ENCODE measurements at places on chromosomes 16 and 17.

DNA sequence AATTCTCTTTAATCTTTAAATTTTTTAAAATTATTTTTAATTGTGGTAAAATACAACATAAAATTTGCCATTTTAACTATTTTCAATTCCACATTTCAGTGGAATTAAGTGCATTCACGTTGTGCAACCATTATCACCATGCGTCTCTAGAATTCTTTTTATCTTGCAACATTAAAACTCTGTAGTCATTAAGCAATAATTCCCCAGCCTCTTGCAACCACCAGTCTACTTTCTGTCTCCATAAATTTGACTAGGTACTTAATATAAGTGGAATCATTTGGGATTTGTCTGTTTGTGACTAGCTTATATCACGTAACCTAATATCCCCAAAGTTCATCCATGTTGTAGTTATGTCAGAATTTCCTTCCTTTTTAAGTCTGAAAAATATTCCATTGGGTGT lies 79.1 kb downstream of the TAOK1 start:
- DNase-seq = no peak

DNA sequence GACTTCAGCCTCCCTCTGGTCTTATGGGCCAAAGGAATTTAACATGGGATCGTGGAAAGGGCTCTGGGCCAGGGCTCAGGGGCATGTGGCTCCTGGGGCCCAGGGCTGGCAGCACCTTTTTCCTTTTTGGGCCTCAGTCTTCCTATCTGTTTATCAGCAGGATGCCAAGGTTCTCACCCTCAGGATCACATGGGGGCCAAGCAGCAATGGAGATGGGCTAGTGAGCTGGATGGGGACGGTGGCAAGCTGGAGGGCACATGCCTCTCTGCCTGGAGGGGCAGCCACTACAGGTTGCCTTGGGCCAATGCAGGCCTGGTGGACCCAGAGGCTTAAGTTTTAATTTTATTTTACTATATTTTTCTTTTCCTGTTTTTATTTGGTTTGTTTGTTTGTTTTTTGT lies 95.4 kb downstream of the CYLD start:
- no peak for DNase-seq

DNA sequence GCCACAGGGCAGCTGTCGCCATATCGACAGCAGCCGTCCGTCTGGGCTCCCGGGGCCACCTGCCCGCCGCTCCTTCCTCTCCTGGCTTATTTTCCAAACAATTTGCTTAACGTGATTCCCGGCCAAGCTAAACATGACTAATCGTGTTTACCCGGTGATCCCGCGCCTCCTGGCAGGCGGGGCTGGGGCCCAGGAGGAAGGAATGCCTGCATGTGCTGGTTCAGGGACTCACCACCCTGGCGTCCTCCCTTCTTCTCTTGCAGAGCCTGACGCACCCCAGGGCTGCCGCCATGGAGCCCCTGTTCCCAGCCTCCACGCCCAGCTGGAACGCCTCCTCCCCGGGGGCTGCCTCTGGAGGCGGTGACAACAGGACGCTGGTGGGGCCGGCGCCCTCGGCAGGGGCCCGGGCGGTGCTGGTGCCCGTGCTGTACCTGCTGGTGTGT lies 6.1 kb downstream of the SSTR5 start:
- no peak for DNase-seq

DNA sequence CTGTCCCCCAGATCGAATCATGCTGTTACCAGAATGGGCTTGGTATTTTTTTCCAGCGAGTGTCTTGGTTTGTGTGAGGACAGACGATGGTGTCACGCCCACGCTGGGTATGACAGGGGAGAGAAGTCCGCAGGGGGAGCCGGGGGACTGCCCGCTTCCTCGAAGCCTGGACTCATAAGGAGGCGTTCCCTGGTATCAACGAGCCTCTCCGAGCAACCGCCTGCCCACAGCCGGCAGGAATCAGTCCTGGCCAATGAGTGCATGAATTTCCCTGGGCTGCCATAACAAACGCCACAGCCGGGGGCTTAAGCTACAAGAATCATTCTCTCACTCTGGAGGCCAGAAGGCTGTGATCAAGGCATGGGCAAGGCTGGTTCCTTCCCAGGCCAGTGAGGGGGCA lies 26.1 kb upstream of the JPH3 start:
- DNase-seq = no peak

DNA sequence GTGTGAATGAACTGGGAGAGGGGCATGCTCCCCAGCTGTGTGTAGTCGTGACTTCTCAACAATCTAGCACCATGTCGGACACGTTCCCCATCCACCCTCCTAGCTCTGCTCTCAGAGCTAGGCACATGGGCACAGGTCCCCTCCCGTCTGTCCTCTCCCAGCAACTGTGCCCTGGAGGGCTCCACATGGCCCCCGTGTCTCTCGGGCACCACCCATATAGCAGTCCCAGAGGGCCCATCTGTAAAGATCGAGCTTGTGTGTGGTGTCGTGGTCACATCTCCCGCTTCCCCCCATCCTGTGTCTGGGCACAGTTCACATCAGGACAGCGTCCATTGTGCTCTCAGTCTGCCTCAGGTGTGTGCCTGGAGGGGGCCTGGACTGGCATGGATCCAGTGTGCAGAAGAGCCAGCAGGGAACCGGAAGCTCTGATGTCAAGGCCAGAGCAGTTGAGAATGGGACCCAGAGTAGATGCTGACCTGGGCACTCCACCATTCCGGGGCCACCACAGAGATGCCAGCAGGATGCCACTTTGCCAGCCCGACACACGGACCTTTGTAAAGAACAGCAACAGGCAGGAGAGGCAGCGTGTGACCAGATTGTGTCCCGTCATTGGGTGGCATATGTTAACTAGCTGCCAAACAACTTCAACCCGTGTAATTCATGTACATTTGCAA lies 55.7 kb downstream of the MARF1 start:
- DNase-seq = no peak

- DNase-seq = no peak
Measured at GRCh38 chr17:51666971-51667705, 406.8 kb downstream of the UTP18 start.

- no peak for DNase-seq
Measured at GRCh38 chr17:45703348-45703747, 80.8 kb upstream of the CRHR1 start.

GRCh38 chr17:3002538-3003295 lies 60.7 kb downstream of the OR1D5 start:
- no peak for DNase-seq

Data from neural crest cell (in vitro differentiated cells).